Activated CD8-positive, alpha-beta memory T cell treated with anti-CD3 and anti-CD28 coated beads for 1 hour (primary cell): ENCODE measurements at places on chromosomes 4 and X.

- DNase-seq = no peak
These were observed 116.7 kb downstream of the KLHL8 start for GRCh38 chr4:87103691-87104187.

- no peak for DNase-seq
These were observed 79.5 kb downstream of the PRKG2 start for GRCh38 chr4:81135501-81135900.

DNA sequence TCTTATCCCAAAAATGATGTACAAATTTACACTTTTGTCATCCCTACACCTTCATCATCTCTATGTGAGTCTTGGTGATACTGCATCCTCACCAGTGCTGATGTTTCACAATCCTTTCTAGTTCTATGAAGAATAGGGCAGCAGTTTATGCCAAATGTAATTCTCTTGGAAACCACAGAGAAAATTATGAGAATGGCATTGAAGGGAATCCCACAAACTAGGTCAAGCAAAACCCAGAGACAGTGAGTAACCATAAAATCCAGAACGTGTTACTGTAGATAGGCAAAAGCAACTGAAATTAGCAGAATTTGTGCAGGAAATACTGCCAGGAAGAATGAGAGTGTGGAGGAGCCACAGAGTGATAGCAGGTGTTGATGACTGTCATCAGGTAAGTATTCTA lies 24.5 kb downstream of the IL15 start:
- DNase-seq = no peak

DNA sequence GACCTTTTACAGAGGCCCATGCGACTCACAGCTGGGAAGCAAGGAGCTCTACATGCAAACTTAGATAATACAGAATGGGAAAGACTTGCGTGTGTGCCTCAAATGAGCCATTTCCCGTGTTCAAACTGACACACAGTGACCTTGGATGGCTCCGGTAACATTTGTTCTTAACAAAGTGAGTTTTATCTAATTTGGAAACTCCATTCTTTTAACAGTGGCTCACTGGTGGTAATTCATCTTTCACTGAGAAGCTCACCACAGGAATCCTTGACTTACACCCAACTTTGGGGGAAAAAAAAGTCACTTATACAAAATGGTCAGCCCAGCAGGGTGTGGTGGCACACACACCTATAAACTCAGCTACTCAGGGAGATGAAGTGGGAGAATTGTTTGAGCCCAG lies 190.6 kb downstream of the LDB2 start:
- no peak for DNase-seq

DNA sequence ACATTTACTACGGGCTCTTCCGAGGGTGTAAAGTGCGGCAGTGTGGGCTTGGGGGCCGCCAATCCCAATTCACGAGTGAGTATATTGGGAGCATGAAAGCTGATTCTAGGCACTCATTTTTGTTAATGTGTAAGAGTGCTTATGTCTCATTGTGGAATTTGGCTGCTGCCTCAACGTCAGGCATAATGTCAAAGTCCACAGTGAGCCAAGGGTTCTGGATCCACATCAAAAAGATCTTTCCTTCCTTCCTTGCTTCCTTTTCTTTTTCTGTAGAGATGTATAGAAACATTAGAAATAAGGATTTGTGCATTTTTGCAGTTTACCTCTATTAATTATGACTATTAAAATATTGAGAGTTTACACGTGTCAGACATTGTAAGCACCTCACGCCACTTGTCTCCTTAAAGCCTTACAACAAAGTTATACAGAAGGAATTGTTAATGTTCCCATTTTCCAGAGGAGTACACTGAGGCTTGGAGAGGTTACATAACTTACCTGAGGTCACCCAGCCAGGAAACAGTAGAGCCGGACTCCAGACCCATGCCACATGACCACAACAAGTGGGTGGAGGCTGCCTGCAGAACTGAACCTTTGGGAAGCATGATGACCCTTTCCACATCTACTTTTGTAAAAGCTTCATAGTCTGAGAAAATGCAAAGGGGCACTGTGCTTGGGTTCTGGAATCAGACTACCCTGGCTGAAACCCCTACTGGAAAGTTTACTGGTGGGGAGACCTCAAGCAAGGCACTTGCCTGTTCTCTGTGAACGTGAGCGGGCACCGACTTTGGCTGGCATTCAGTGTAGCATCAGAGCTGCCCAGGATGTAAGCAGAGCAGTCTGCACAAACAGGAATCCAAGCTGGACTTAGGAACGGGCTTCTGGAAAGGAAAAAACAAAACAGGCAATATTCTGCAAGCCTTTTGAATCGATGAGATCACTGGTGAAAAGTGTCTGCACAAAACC lies 761 bp downstream of the CLRN2 start:
- no peak for DNase-seq

GRCh38 chrX:153989973-153990655 lies 17.6 kb downstream of the TMEM187 start:
- DNase-seq = no peak

DNA sequence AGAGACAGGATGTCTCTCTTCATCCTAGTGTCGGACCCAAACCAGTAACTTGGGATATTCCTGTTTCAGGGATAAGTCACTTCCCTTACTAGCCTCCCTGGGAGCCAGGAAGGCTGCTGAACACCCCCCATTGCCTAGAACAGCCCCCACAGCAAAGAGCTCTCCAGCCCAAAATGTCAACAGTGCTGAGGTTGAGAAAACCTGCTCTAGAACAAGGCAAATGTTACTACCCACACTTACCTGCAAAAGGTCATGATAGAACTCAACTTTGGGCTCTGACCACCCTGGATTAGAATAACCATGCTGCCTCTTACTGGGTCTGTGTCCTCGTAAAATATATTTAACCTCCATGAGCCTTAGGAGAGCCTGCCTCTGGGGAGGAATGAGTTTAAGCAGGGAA lies 20.3 kb downstream of the BEX3 start:
- no peak for DNase-seq

GRCh38 chr4:140932501-140933045 lies 176.4 kb upstream of the TBC1D9 start:
- DNase-seq = no peak

DNA sequence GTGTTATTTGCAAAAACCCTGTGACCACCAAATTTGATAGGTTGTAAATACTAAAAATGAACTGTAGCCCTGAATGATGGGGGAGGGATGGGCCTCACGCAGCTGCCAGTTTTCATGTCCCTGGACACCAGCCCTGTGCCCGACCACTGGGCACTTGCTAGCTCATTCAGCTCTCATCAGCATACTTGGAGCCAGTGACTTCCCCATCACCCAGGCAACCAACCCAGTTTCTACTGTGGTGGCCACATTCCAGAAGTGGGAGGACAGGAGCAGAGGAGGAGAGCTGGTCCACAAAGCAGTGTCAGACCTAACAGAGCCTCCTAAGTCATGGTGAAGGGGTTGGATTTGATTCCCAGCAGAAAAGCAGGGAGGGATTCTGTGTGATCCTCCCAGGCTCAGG lies 128.2 kb downstream of the CPEB2 start:
- no peak for DNase-seq

GRCh38 chr4:121454251-121454979 lies 73.6 kb upstream of the QRFPR start:
- DNase-seq = no peak

DNA sequence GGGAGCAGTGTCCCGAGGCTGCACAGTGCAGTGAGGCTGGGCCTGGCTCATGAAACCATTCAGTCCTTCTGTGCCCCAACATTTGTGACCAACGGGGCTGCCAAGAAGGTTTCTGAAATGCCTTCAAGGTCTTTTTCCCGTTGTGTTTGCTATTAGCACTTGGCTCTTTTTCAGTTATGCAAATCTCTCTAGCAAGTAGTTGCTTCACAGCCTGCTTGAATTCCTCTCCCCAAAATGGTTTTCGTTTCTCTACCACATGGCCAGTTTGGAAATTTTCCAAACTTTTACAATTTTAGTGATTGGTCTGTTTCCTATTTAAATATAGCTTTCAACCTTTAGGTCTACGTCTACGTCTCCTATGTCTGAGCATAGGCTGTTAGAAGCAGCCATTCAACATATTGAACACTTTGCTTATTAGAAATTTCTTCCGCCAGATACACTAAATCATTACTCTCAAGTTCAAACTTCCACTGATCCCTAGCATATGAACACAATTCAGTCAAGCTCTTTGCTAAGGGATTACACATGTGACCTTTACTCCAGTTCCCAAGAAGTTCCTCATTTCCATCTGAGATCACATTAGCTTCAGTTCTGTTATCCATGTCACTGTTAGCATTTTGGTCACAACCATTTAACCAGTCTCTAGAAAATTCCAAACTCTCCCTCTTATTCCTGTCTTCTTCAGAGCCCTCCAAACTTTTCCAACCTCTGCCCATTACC lies 901.8 kb downstream of the GLUD2 start:
- DNase-seq = no peak

- no peak for DNase-seq
These were observed 210.6 kb downstream of the LDB2 start for GRCh38 chr4:16687845-16688244.

- DNase-seq = no peak
These were observed 12.1 kb downstream of the HTRA3 start for GRCh38 chr4:8281519-8282133.

- no peak for DNase-seq
These were observed 10.5 kb upstream of the PRSS48 start for GRCh38 chr4:151266497-151266896.

DNA sequence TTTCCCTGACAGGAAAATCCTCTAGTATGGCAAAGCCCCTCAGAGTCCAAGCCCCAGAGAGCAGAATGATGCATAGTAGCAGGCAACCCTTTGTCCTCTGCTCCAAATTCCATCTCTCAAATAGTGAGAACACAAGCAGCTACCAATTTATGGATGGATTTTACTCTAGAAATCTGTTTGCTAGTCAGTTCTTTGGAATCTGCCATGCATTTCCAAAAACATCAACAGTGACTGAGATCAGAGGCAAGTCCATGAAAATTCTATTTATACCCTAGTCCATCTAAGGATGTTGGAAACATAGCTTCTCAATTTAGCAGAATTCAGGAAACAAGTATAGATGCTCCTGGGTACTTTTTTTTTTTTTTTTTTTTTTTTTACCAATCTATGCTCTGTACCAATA lies 10.0 kb upstream of the CC2D2A start:
- no peak for DNase-seq

- no peak for DNase-seq
These were observed 140.8 kb upstream of the GATB start for GRCh38 chr4:151901631-151902030.
